Ovary (tissue), 10 donors: ENCODE measurements at places on chromosomes 3 and 15. TPM values are rescaled to one million over a fixed set of nuclear protein-coding genes. Genes with fewer than 3 reads are reported as not detected.

- DNase-seq, result peak; percentile 66
These were observed 2.6 kb downstream of the GNAI2 start for GRCh38 chr3:50238549-50239026.

GRCh38 chr15:42157981-42158765 lies 1.7 kb upstream of the PLA2G4F start:
- no peak for DNase-seq

DNA sequence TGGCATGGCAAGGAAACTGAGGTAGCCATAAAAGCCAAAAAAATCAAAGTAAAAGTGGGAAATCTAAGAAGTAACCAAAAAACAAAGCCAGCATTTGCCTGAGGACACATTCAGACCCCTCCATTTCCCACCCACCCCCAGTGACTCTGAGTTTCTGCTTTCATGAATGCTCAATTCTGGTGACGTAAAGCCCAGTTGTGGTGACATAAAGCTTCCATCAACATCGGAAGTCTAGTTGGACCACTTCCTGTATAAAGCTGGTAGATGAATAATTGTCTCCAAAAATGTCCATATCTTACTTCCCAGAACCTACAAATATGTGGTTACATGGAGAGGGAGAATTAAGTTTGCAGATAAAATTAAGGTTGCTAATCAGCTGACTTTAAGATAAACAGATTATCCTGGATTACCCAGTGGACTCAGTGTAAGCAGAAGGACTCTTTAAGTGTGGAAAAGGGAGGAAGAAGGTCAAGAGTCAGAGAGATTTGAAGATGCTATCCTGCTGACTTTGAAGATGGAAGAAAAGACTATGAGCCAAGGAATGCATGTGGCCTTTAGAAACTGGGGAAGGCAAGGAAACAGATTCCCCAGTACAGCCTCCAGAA lies 62.0 kb upstream of the ST3GAL6 start:
- DNase-seq, result no peak

DNA sequence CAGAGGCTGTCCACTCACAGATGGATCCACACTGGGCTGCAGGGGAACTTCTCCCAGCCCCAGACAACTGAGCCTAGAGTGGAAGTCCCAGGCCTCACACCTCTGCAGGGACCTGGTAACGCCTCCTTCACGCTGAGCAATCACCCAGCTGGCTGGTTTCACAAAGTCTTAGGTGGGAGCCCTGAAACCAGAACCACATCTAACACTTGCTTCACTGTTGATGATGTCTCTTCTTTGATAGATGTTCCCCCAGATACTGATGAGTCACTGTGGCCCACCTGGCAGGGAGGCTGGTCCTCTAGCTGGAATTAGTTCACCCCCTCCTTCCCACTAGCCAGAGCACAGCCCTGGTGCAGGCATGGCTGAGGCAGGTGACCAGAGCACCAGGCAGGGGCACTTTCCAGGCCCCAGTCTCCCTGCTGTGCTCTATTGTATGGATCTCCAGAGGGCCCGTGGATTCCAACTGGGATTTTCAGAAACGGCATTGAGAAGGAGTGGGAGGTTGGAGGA lies 33.5 kb downstream of the MYL3 start:
- no peak for DNase-seq

GRCh38 chr15:51267051-51267702 lies 71.2 kb downstream of the CYP19A1 start:
- no peak for DNase-seq

GRCh38 chr3:123447749-123448517 lies 957 bp downstream of the ADCY5 start:
- peak; percentile 56 for DNase-seq

DNA sequence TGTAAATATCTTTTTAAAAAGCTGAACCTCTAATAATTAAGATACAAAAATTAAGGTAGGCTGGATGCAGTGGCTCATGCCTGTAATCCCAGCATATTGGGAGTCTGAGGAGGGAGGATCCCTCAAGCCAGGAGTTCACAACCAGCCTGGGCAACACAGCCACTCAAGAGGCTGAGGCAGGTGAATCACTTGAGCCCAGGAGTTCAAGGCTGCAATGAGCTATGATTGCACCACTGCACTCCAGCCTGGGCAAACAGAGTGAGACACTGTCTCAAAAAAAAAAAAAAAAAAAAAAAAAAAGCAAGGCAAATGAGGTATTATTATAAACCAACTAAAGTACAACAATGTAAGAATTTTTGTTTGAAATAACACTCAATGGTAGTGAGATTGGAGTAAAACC lies 47.6 kb downstream of the EFHB start:
- DNase-seq, result no peak

DNA sequence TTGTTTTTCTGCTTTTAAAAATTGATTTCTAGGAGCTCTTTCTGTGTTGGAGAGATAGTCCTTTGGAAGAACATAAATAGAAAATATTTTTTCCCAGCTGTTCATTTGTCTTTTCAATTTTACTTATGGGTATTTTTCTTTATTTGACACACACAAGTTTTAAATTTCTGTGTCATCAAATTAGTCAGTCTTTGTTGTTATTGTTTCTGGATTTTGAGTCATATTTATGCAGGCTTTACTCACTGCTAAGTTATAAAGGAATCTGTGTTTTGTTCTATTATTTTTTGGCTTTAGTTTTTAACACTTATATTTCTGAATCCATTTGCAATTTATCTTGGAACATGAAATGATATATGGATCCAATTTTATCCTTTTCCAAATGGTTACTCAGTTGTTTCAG lies 5.9 kb upstream of the GHSR start:
- DNase-seq, result no peak

- DNase-seq, result no peak
These were observed 100.5 kb downstream of the XXYLT1 start for GRCh38 chr3:195170496-195170895.

DNA sequence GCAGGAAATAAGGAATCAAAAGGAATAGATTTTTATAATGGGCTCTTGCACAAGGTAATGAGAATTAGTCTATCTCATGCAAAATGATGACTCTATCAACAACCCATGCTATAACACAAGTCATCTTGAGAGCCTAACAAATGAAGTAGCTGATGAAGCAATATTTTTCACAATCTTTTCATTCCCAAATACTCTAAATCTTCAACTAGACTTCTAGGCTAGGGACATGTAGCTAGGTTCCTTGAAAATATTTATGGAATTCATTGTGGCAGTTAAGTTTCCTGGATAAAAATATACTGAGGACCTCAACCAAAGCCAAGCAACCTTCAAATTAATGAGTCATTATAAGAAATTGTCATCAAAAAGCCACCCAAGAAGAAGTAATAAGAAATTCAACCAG lies 55.4 kb downstream of the DCBLD2 start:
- DNase-seq, result no peak

- no peak for DNase-seq
These were observed 283.9 kb upstream of the THBS1 start for GRCh38 chr15:39296955-39297354.

- no peak for DNase-seq
These were observed 979 bp downstream of the CCDC71 start for GRCh38 chr3:49164983-49165720.

DNA sequence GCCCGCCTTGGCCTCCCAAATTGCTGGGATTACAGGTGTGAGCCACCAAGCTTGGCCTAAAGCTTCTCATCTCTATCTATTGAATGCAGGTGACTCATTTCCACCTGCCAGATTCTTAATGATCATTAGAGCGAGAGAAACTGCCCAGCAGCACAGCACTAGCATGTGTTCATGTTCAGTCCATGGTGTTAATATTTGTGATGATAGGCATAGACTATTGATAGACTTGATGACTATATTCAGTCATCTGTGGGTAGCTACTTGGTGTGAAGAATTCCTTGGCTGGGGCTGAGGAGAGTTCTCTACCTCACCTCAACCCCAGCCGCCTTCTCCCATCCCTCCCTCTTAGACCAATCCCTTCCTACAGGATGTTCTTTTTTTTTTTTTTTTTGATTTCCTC lies 60.0 kb downstream of the ST6GAL1 start:
- DNase-seq, result no peak

DNA sequence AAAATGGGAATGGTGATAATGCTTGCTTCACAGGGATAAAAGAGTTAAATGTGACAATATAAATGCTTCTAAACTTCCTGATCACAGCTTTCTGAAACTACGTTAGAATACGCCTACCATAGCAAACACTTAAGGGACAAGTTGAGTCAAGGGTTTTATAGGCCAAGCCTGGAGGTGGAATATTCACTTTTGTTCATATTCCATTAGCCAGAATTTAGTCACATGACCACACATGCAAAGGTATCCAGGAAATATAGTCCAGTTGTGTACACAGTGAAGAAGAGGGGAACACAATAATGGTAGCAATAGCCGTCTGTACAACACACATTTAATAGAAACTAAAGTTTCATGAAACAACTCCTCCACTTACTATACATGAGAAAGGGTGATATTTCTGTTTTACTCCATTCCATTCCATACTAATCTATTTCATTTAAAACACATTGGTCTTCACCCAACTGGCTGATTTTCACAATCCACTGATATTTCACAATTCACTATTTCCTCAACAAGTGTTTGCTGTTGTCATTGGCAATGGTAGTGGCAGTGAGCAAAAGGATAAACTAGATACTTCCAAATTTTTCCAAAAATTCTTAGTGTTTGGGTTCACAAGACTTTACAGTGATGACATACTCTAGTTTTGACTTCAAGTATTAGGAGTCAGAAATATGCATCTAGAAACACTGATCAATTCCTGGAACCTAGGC lies 270.9 kb downstream of the ERC2 start:
- DNase-seq, result no peak

- DNase-seq, result no peak
These were observed 80.4 kb upstream of the XCR1 start for GRCh38 chr3:46107682-46108081.

GRCh38 chr3:42117175-42118008 lies 26.2 kb downstream of the TRAK1 start:
- DNase-seq, result peak; percentile 43

DNA sequence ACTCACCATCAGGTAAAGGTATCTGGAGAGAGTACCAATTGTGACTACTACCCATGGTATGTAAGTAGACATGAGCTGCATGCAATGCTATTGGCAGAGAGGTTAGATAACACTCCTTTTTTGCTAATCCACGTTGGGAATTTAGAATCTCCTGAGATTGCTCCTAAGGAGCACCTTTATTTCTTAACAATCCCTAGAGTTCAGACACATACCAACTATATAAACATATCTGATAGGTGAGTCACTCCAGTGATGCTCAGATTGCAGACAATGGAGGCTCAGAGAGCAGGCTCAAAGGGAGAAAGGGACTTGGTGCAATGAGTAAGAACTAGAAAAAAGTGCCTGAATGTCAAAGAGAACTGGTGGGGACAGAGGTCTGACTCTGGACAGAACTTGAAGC lies 47.0 kb upstream of the LRRFIP2 start:
- no peak for DNase-seq

GRCh38 chr15:101497484-101498034 lies 8.1 kb upstream of the PCSK6 start:
- no peak for DNase-seq

- DNase-seq, result no peak
These were observed 256.8 kb downstream of the PLOD2 start for GRCh38 chr3:145904138-145904537.

DNA sequence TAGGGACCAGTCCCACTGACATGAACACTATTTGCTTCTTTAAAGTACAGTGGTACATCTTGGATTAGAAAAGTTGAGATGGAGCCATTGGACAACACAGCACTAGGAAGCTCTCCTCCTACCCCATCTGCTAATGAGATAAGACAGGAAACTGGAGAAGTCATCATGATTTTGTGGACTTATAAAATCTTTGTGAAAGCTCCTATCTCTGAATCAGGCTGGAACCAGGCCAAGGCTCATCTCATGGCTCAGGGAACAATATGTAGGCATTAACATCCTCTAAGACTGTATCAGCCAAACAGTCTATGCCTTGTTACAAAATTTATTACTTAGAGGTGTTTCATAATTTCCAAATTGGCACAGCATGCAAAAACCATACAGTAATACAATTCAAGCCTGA lies 84.1 kb downstream of the BOC start:
- DNase-seq, result no peak

GRCh38 chr15:74783808-74784175 lies 1.9 kb downstream of the CSK start:
- no peak for DNase-seq

DNA sequence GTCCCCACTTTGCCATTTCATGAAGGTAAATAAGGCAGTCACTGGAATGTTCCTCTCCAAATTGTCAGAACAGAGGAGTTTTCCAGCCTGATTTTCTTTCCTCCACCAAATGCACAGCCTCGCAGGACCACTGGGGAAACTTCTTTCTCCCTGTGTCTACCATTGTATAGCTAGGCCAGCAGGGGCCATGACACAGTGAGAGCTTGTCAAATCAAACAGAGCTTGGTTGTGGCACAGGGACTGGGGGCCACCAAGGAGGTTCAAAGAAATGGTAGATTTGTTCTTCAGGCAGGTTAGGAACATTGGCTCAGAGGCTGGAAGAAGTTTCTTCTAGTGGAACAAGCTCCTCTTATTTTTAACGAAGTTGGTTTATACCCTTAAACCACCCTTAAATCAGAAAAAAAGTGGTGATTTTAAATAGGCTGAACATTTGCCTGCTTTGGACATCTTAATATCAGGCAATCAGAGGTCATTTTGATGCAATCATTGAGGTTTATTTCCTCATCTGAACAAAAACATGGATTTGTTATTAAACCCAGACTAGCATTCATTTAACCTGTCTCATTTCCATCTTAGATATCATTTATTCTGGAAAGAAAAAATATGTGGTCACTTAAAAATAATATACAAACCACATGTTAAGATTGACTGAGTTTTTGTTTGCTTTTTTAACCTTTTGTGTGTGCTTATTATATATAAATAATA lies 105.6 kb downstream of the GTPBP8 start:
- DNase-seq, result no peak

DNA sequence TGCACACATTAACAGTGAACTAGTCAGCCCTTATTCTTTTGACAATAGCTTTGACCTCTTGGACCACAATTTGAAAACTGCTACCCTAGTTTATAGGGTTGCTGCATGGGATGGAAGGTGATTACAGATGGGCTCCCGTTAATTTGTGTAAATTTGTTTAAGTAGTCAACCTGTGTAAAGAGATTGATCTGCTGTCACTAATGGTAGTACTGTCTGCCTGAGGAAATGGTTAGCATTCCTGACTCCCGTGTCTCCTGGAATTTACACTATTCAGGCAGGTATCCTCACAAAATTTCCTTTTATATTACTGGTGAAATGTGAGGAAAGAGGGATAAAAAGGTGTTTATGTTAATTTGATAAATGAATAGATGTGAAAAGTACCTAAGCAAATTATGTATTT lies 15.3 kb upstream of the EBLN2 start:
- no peak for DNase-seq

PRKAR2A gene
- polyA plus RNA-seq, result 9.4 TPM

LYSMD2 gene
- 10.4 TPM for polyA plus RNA-seq

TRAIP gene
- polyA plus RNA-seq, result 1.9 TPM

SERPINI2 gene
- not detected for polyA plus RNA-seq

IL17RD gene
- polyA plus RNA-seq, result 21.0 TPM

CCR9 gene
- not detected for polyA plus RNA-seq

SLC24A5 gene
- not detected for polyA plus RNA-seq

HOMER2 gene
- polyA plus RNA-seq, result 3.5 TPM

HDC gene
- 2.4 TPM for polyA plus RNA-seq

FHIT gene
- polyA plus RNA-seq, result 10.4 TPM

CCR8 gene
- polyA plus RNA-seq, result 0.23 TPM

PLA1A gene
- polyA plus RNA-seq, result 2.2 TPM

ENTPD3 gene
- 0.46 TPM for polyA plus RNA-seq

CPB1 gene
- polyA plus RNA-seq, result 5.0 TPM

NGRN gene
- polyA plus RNA-seq, result 69.8 TPM
